ENCODE measurements at places on chromosomes 3 and 15.

DNA sequence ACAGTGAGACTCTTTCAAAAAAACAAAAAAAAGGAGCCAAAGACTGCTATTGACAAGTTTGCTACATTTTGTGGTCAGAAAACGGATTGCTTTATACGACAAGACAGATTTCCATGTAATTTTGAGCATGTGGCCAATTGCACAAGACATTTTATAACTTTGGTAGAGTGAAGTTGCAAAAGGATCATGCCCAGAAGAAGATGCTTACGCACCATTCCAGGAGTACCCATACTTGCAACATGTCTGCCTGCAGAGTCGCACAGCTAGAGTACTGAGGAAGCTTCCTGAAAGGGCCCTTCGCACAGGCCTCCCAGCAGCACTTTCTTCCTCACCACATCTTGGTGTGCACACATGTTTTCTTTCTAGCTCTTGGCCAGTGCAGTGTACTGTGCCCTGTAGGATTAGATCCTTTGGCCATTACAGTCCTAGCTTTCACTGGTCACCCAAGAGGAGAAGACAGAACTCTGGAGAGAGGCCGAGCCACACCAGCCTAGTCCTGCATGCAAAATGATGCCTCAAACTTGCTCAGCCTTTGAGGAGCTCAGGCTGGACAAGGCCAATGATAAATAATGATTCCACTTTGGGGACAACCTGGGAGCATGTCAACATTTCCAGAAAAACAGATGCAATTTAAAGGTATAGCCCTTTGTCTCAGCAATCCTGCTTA, 11.7 kb downstream of the CHDH start:
- DNase-seq, result no peak

DNA sequence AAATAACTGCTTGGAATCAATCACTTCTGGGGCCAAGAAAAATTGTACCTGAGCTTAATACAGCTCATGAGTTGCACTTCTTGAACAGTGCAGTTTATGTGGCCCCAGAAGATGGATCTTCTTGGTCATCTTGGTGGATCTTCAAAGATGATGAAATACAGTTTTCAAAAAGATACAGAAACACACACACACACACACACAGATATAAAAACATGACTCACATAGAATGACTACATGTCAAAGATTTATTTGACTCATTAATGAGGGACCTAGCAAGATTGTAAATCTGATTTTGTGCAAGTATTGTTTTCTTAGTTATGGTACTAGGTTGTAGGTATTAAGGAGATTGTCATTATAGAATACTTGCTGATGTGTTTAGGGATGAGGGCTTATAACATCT, 32.6 kb downstream of the PDCD6IP start:
- no peak for DNase-seq

DNA sequence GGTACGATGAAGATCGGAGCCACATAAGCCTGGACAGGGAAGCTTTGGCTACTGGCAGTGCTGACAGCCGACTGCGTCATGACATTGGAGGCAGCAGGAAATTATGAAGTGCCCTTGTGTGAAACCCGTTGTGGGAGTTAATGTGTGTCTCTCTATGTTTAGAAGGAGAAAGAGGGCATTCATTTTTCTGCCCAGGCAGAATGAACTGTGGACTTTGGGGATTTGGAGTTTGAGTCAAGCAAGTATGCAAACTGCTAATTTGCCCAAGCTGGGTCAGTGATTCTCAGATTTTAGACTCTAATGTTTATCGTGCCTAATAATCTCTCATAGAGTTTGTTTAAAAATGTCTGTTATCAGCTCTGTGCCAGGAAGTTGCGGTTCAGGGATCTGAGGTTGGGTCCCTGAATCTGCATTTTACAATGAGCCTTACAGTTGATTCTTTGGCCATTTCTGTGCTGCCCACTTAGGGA, 5.6 kb downstream of the CTXND1 start:
- DNase-seq, result no peak

DNA sequence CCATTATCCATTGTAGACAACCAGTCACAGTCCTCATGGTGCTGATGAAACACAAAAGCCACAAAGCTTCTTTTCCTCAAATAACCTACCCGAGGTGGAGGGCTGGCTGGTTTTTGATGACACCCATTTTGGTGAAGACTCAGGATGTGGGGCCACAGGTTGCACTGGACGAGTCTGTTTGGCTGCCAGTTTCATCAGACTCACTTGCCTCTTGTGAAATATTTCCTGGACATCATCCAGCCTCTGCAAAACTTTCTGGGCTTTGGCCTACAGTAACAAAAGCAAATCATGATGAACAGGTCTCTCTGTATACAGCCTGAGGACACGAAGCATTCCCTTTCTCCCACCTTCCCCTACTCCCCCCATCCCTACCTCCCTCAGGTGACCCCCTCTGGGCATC, 42.2 kb downstream of the B3GNT5 start:
- peak; percentile 93 for DNase-seq

- no peak for DNase-seq
These were observed 49.9 kb downstream of the PGPEP1L start for GRCh38 chr15:98957655-98958054.

DNA sequence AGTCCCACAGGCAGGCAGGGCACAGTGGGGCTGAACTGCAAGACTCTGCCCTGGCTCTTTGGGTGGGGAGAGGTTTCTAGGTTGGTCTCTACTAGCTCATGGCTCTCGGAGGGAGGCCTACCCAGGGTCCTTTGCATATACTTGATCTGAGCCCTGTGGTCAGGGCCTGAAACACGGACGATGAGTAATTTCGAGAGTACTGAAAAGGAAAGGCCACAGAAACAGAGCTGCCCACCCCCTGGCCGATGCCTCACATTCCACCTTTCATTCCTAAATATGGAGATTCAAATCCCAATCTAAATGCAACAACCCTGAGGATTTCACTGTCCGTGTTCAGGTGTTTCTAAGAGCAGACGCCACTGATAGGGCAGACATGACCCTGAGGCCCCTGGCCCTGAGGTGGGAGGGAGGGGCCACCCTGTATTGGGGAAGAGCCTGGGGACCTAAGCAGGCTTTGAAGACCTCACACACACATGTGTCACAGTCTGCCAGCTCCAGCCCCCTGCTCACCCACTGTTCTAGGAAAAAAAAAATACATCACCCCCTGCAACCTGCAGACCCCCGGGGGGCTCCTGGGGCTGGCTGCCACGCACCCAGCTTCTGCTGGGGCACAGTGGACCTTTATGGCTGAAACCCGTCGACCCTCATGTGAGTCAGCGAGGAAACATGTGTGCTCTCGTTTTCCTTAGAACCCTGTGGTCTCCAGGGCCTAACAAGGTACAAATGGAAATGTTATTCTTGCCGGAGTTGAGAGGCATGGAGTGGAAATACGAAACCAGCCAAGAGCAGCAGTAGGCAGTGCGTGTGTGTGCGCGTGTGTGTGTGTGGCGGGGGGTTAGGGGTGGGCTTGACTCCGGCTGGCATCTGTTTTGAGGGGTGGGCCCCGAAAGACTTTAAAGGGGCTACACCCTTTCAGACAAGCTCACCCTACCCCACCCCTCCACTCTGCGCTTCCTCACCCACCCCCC, 112.7 kb downstream of the CHSY1 start:
- no peak for DNase-seq

GRCh38 chr3:132360717-132361116, 43.5 kb downstream of the ACP3 start:
- no peak for DNase-seq

GRCh38 chr3:101825904-101826445, 23.3 kb upstream of the NFKBIZ start:
- no peak for DNase-seq

- no peak for DNase-seq
These were observed 207.0 kb upstream of the NR2E3 start for GRCh38 chr15:71603379-71603778.

- no peak for DNase-seq
These were observed 45.5 kb downstream of the PCSK6 start for GRCh38 chr15:101444015-101444414.

DNA sequence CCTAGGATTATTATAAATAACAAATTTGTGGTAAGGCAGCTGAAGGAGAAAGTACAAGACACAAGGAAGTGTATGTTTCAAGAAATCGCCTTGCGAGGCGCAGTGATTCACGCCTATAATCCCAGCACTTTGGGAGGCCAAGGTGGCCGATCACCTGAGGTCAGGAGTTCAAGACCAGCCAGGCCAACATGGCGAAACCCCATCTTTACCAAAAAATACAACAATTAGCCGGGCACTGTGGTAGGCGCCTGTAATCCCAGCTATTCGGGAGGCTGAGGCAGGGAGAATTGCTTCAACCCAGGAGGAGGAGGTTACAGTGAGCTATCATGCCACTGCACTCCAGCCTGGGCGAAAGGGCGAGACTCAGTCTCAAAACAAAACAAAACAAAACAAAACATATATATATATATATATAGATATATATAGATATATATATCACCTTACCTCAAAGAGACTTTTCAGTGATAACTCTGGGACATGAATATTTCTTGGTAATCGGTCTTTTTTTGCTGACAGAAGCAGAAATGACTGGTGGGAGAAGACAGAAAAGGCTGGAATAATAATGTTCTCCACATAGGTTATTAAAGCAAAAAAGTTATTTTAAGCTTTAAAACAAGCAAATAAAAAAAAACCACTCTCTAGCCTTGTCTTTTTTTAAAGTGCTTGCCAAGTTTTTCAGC, 52.3 kb downstream of the TRANK1 start:
- no peak for DNase-seq

DNA sequence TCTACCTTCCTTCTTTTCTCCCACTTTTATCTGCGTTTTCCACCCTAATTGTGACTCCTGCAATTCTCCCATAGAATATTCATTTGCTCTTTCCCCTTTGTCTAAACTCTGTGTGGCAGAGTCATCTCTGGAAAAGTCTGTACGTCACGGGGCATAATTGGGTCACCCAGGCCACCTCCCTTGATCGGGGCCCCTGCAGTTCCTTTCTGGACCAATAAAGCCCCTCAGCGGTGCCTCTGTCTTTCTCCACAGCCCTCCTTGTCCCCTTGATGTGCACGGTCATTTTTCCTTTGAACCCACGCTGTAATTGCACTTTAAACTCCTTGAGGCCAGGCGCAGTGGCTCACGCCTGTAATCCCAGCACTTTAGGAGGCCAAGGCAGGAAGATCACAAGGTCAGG, 10.7 kb downstream of the UPK1B start:
- no peak for DNase-seq

DNA sequence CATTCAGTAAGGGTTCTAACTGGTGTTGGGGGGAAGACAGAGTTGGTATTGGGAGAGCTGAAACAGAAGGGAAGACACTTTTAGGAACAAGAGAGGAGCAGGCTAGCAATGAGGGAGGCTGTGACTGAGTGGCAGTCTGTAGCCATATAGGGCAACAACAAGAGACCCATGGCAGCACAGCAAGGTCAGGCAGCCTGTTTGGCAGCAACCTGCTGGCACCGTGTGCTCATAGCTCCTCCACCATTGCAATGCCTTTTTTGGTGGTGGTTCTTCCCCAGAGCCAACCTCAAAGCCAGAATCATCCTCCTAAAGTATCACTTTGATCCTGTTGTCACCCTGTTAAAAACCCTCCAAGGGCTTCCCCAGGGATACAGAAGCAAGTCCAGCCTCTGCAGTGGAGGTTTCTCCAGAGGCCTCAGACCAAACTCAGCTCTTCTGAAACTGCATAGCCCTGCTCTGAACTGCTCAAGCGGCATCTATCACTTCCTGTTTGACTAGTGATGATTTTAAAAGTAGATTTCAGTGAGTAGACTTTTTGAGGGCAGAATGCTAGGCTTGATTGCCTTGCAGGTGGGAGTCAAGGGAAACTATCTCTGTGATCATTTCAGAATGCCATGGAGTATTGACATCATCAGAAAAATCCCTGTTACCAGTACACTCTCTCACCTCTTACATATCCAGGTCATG, 176.9 kb downstream of the STAC start:
- no peak for DNase-seq

- no peak for DNase-seq
These were observed 60.1 kb downstream of the RASGRF1 start for GRCh38 chr15:79030470-79030869.

- DNase-seq, result no peak
These were observed 359.3 kb downstream of the GAP43 start for GRCh38 chr3:115982629-115983028.

- no peak for DNase-seq
These were observed 1.0 kb downstream of the IGSF11 start for GRCh38 chr3:119033393-119034255.

- DNase-seq, result no peak
These were observed 257.4 kb downstream of the AGBL1 start for GRCh38 chr15:86337071-86337470.

DNA sequence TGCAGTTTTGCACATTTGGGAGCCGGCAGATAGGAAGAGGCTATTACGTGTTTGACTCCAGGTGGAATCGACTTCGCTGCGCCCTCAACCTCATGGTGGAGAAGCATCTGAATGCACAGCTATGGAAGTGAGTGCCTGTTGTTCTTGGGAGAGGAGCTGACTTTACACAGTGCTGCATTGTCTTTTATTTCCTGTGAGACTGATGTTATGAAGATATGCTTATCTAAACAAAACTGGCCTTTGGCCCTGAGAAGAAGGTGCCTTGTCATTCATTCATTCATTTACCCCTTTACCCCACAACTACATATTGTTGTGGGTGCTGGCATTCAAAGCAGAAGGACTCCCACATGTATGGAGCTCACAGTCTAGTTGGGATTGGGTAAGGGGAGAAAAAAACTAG, 32.6 kb downstream of the PSMD6 start:
- DNase-seq, result no peak

DNA sequence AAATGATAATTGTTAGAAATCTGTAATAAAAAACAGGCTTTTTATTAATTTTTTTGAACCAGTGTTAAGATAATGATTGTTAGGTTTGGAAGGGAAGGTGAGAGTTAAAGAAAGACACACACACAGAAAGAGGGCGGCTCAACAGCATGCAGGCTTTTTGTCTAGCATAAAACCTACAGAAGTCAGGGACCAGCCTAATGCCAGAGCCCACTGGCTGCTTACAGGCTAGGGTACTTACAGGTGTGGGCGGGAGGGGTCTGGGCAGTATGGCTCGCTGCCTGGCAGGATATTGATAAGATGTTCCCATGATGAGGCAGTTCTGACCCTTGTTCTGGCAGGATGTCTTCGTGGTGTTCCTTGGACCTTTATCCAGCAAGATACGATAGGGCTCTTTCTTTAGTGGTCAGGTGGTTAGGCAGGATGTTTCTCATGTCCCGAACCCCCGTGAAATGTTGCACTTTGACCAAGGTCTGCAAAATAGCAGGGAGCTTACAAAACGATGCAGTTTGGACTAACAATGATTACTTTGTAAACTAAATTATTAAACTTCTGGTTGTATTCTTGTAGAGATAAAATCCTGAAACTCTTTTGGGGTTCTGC, 84.7 kb downstream of the DCUN1D1 start:
- no peak for DNase-seq

- no peak for DNase-seq
These were observed 67.2 kb upstream of the SIAH2 start for GRCh38 chr3:150830094-150830681.

GRCh38 chr15:31261266-31262142, 65.1 kb upstream of the KLF13 start:
- DNase-seq, result no peak

GRCh38 chr3:4746241-4746958, 232.8 kb upstream of the BHLHE40 start:
- DNase-seq, result no peak

DNA sequence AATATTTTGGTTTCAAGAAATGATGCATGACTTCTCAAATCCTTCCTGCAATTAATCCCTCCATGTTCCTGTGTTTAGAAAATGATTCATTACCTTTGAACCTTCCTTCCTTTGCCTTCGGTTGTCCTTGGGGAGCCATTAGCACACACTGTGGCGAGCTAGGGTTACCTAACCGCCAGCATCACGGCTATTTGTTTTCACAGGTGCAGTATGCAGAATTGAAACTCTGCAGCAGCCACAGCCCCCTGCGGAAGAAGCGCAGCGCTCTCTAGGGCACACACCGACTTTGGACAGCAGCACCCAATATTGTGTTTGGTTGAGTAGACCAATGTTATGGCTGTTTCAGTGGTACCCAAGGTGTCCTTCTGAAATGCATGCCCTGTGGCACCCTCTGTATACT, 247.4 kb downstream of the MCTP2 start:
- no peak for DNase-seq

Data from fibroblast of gingiva (primary cell).